Psoas muscle (tissue), 8 donors: ENCODE measurements at places on chromosomes 12 and 14. TPM values are rescaled to one million over a fixed set of nuclear protein-coding genes. Genes with fewer than 3 reads are reported as not detected.

Gene STON2
- polyA plus RNA-seq = 18.2 TPM

Gene SLC38A1
- polyA plus RNA-seq = 136 TPM

DNA sequence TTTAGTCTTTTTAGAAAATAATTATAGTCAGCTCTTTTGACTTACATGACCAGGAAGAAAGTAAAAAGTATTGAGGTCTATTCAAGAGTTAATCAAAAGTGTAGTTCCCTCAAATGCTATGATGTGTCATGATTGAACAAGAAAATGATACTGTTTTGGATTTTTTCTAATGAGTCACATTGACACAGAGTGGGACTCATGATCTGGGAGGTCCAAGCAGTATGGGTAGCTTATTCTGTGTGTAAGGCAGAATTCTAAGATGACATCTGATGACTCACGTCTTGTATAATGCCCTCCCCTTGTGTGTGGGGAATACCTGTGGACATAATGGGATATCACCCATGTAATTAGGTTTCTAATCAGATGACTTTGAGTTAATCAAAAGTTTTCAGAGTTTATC is 178.1 kb upstream of the DDHD1 start:
- DNase-seq = no peak

DNA sequence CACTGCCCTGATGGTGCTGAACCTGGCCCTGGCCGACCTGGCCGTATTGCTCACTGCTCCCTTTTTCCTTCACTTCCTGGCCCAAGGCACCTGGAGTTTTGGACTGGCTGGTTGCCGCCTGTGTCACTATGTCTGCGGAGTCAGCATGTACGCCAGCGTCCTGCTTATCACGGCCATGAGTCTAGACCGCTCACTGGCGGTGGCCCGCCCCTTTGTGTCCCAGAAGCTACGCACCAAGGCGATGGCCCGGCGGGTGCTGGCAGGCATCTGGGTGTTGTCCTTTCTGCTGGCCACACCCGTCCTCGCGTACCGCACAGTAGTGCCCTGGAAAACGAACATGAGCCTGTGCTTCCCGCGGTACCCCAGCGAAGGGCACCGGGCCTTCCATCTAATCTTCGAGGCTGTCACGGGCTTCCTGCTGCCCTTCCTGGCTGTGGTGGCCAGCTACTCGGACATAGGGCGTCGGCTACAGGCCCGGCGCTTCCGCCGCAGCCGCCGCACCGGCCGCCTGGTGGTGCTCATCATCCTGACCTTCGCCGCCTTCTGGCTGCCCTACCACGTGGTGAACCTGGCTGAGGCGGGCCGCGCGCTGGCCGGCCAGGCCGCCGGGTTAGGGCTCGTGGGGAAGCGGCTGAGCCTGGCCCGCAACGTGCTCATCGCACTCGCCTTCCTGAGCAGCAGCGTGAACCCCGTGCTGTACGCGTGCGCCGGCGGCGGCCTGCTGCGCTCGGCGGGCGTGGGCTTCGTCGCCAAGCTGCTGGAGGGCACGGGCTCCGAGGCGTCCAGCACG is 4.7 kb downstream of the LTB4R start:
- DNase-seq = peak; percentile 76

- DNase-seq = no peak
These were observed 360.9 kb downstream of the RPL10L start for GRCh38 chr14:46290706-46291105.
